Activated B cell treated with CpG ODN at 0.5 μM for 24 hours (primary cell): ENCODE measurements at places on chromosomes 3 and 15. TPM values are rescaled to one million over a fixed set of nuclear protein-coding genes. Genes with fewer than 3 reads are reported as not detected.
A peak's percentile ranks its signal among the peaks of the same experiment; 100 is the strongest.

GRCh38 chr3:72892870-72893269 is 5.0 kb downstream of the GXYLT2 start:
- no peak overlapping the region for H3K27ac ChIP-seq
- H3K4me1 ChIP-seq = peaks cover 4% of the 10 kb centered on the region
- no peak overlapping the region for H3K4me3 ChIP-seq
- H3K27me3 ChIP-seq = peaks cover 47% of the 10 kb centered on the region
- no peaks in the 10 kb centered on the region for H3K36me3 ChIP-seq

SLC49A4 gene
- 3.0 and 3.2 TPM in 2 replicates for total RNA-seq

AMIGO3 gene
- not detected in 2 replicates for total RNA-seq

GRCh38 chr3:59245300-59245858 is 195.6 kb upstream of the CFAP20DC start:
- peaks cover 22% of the 10 kb centered on the region for H3K4me1 ChIP-seq
- no peaks in the 10 kb centered on the region for H3K36me3 ChIP-seq
- no peaks in the 10 kb centered on the region for H3K27me3 ChIP-seq
- DNase-seq = no peak
- no peak overlapping the region for H3K4me3 ChIP-seq

MYL3 gene
- not detected in 2 replicates for total RNA-seq

DNA sequence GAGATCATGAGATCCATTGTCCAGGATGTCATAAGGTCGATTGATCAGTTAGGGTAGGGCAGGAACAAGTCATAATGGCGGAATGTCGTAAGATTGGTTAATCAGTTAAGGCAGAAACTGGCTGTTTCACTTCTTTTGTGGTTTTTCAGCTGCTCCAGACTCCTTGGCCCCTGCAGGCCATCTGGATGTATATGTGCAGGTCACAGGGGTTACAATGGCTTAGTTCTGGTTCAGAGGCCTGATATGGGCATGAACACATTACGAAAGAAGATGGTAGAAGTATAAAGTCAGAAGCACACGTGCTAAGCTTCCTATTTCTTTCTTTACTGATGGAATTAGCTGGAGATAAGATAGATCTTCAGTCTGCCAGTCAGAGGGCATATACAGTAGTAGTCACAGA is 315.4 kb upstream of the LRRC3B start:
- DNase-seq = no peak
- H3K4me1 ChIP-seq = no peaks in the 10 kb centered on the region
- no peaks in the 10 kb centered on the region for H3K36me3 ChIP-seq
- no peak overlapping the region for H3K4me3 ChIP-seq
- H3K27me3 ChIP-seq = no peaks in the 10 kb centered on the region

SLC6A20 gene
- not detected in 2 replicates for total RNA-seq

GRCh38 chr15:74913041-74913440 is 6.4 kb upstream of the FAM219B start:
- no peak overlapping the region for H3K4me3 ChIP-seq
- DNase-seq = no peak
- no peaks in the 10 kb centered on the region for H3K4me1 ChIP-seq
- H3K36me3 ChIP-seq = peaks cover 36% of the 10 kb centered on the region
- no peak overlapping the region for H3K27ac ChIP-seq

GRCh38 chr3:149528340-149528650 is 53.8 kb downstream of the TM4SF4 start:
- H3K36me3 ChIP-seq = no peaks in the 10 kb centered on the region
- H3K27ac ChIP-seq = no peak overlapping the region
- H3K27me3 ChIP-seq = peaks cover 3% of the 10 kb centered on the region
- DNase-seq = no peak
- H3K4me3 ChIP-seq = no peak overlapping the region

GRCh38 chr3:132822837-132823236 is 100.6 kb upstream of the NPHP3 start:
- no peaks in the 10 kb centered on the region for H3K27me3 ChIP-seq
- H3K36me3 ChIP-seq = no peaks in the 10 kb centered on the region
- no peak for DNase-seq
- no peaks in the 10 kb centered on the region for H3K4me1 ChIP-seq
- H3K4me3 ChIP-seq = no peak overlapping the region

DNA sequence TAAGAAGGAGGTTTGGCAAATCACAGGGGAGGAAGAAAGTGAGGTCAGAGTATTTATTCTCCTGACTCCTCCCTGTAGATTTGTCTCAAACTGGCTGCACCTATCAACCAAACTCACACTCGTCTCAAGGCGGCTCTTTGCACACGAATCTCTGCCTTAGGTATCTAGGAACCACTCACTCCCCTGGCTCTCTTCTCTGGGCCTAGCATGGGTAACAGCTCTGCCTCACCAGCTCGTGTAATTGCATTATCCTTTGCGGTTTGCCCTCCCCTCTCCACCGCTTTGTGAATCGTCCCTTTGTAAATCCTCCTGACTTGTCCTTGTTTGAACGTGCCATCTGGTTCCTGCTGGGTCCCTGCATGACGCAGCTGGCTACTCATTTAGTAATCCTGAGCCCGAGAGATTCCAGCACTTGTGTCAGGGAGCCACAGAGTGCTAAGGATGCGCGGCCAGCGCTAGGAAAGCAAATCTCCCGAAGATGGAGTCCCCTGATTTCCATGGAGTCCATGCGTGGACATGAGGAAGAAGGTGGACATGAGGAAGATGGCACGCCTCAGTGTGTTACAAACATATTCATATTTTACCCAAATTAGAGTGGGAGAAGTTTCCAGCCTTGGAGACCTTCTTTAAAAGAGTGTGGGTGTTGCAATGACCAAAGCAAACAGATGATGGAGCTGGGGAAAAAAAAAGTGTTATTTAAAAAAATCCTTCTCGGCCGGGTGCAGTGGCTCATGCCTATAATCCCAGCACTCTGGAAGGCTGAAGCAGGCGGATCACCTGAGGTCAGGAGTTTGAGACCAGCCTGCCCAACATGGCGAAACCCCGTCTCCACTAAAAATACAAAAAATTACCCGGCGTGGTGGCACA is 26.7 kb downstream of the NRROS start:
- H3K27me3 ChIP-seq = no peaks in the 10 kb centered on the region
- peak overlapping the region; percentile 7 for H3K27ac ChIP-seq
- H3K4me3 ChIP-seq = no peak overlapping the region
- H3K36me3 ChIP-seq = peaks cover 45% of the 10 kb centered on the region

GRAMD1C gene
- 11.4 and 12.2 TPM in 2 replicates for total RNA-seq

CFAP100 gene
- not detected in 2 replicates for total RNA-seq

CIP2A gene
- 11.3 and 13.1 TPM in 2 replicates for total RNA-seq

- no peaks in the 10 kb centered on the region for H3K4me1 ChIP-seq
- DNase-seq = no peak
- H3K36me3 ChIP-seq = no peaks in the 10 kb centered on the region
These were observed 129.1 kb upstream of the UMPS start for GRCh38 chr3:124601190-124601589.

DNA sequence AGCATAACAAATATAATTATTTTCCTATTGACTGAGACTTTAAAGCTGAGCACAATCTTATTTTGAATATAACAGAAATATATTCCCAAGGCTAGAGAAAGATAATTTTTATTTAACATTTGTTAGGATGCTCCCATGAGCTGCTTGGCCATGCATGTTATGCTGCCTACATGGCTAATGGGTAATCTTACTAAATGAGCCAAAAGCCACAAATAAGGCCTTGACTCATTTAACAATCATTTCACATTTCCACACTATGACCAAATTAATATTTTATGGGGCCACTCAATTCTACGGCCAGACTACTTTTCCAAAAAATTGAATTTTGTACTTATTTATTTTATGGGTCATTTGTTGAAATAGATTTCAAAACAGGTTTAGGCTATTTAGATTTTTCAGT is 141.7 kb downstream of the MEIS2 start:
- H3K36me3 ChIP-seq = no peaks in the 10 kb centered on the region
- no peak for DNase-seq
- H3K4me1 ChIP-seq = no peaks in the 10 kb centered on the region

- H3K36me3 ChIP-seq = no peaks in the 10 kb centered on the region
- H3K27me3 ChIP-seq = no peaks in the 10 kb centered on the region
- no peaks in the 10 kb centered on the region for H3K4me1 ChIP-seq
- no peak for DNase-seq
These were observed 253.6 kb upstream of the PEX5L start for GRCh38 chr3:180290300-180290699.

GRCh38 chr3:30523366-30523765 is 83.0 kb upstream of the TGFBR2 start:
- H3K4me3 ChIP-seq = no peak overlapping the region
- H3K27me3 ChIP-seq = no peaks in the 10 kb centered on the region
- DNase-seq = no peak
- H3K4me1 ChIP-seq = peaks cover 7% of the 10 kb centered on the region

- no peak overlapping the region for H3K4me3 ChIP-seq
- DNase-seq = no peak
- no peaks in the 10 kb centered on the region for H3K4me1 ChIP-seq
These were observed 442.8 kb downstream of the FGF12 start for GRCh38 chr3:192284443-192285072.

DUOXA2 gene
- total RNA-seq = not detected in 2 replicates

MKRN2OS gene
- not detected in 2 replicates for total RNA-seq

DNA sequence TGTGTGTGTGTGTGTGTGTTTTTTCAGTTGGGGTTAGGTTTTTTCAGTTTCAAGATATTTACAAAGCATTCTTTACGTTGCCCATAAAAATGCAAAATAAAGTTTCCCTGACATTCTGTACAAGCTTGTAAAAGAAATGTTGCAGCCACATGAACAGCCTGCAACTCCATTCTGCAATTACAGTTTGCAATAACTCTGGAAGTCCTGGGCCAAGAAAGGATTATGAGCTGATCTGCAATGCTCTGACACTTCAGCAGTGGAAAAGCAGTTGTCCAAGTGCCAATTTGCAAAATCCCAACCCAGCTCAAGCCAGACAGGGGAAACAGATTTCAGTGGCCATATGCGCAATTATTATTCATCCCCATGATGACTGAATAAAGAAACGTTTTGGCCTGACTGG is 322.1 kb downstream of the MEX3B start:
- no peak overlapping the region for H3K4me3 ChIP-seq
- H3K4me1 ChIP-seq = no peaks in the 10 kb centered on the region
- no peaks in the 10 kb centered on the region for H3K36me3 ChIP-seq
- H3K27me3 ChIP-seq = no peaks in the 10 kb centered on the region

KCTD6 gene
- total RNA-seq = 8.8 and 10.0 TPM in 2 replicates

- no peak for DNase-seq
- peaks cover 22% of the 10 kb centered on the region for H3K4me1 ChIP-seq
- no peak overlapping the region for H3K4me3 ChIP-seq
- H3K27me3 ChIP-seq = no peaks in the 10 kb centered on the region
- H3K27ac ChIP-seq = no peak overlapping the region
These were observed 15.7 kb downstream of the BHLHE40 start for GRCh38 chr3:4994823-4995499.

DNA sequence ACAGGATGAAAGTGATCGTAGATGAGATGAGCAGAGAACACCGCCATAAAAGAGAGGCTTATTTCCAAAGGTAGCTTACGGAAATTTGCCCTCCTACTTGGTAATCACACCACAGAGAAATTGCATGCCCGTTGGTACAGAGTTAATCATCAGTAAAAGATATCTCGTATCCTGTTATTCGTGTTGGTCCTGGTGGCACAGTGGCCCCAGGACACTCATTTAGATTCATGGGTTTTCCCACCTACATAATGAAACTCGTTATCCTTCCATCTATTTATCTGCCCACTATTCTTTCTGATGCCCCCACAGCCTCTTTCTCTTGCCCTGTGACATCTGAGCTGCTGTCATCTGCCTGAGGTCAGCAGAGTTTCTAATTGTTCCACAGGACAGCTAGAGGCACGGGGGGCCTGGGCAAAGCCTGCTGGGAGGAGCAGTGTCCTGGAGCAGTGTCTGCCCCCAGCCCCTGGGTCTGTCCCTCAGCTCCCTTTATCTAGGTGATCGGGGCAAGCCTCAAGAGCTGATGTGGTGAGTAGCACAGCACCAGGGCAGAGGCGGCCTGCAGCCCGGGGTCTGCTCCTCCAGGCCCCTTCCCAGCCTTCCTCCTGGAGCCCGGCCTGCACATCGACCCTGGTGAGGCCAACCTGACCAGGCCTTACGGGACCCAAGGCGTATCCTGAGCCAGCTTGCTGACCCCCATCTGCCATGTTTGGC is 42.2 kb downstream of the PXYLP1 start:
- no peaks in the 10 kb centered on the region for H3K36me3 ChIP-seq
- H3K27ac ChIP-seq = no peak overlapping the region
- H3K4me1 ChIP-seq = no peaks in the 10 kb centered on the region
- no peak overlapping the region for H3K4me3 ChIP-seq
- no peaks in the 10 kb centered on the region for H3K27me3 ChIP-seq
- DNase-seq = no peak

SGO1 gene
- 5.9 and 7.2 TPM in 2 replicates for total RNA-seq

ITIH1 gene
- 0.42 and 0.80 TPM in 2 replicates for total RNA-seq

DNA sequence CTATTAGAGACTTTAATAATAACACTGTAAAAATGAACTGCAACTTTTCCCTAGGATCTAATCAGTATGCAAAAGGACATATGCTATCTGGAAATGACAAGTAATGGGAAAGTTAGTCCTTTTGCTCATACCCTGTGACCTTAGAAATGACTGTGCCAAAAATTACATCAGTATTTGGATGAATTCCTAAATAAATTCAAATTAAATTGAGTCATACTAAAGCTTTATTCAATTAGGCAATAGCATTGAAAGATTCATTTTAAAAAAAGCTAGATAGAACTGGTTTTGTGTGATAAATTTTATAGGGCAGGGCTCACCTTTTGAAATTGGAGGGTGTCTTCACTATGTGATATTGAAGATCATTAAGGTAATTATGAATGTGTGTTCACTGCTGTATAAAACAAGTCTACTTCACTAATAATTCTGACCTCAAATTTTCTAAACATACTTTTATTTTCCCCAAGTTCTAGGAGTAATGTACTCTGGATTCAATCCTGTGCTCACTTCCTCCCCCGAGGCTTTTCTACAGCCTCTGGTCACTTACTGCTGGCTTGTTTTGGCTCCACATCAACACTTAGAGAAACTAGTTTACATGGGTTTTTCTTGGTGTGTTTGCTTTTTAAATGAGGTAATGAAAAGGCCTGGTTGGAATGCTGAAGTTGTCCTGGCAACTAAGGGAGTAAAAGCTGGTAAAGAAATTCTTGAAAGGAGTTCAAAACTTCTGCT is 44.4 kb upstream of the SPTSSB start:
- peaks cover 8% of the 10 kb centered on the region for H3K27me3 ChIP-seq
- no peak overlapping the region for H3K27ac ChIP-seq
- no peaks in the 10 kb centered on the region for H3K4me1 ChIP-seq
- no peaks in the 10 kb centered on the region for H3K36me3 ChIP-seq

- no peaks in the 10 kb centered on the region for H3K27me3 ChIP-seq
- no peaks in the 10 kb centered on the region for H3K36me3 ChIP-seq
- H3K4me1 ChIP-seq = no peaks in the 10 kb centered on the region
- DNase-seq = no peak
These were observed 1075.1 kb downstream of the AGBL1 start for GRCh38 chr15:87154761-87155160.

DNA sequence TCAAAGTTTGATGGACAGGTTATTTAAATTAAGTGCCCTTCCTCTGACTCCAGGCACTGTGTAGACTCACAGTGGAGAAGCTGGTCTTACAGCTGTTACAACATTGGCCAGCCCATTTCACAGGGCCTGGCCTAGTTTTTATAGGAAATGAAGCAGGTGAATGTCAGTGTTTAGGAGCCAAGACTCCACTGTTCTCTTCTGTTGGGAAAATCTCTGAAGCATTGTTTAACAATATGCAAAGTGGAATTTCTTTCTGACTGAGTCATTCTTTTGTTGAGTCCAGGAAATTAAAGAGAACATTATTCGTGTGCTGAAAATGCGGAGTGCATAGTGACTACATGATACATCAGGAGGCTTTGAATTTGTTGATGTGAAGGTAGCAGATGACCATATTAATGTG is 64.7 kb downstream of the ARRDC4 start:
- DNase-seq = no peak
- H3K27ac ChIP-seq = no peak overlapping the region
- peaks cover 7% of the 10 kb centered on the region for H3K27me3 ChIP-seq
- no peak overlapping the region for H3K4me3 ChIP-seq

SLC9A9 gene
- total RNA-seq = 9.0 and 9.4 TPM in 2 replicates

C3orf49 gene
- not detected in 2 replicates for total RNA-seq

LINGO1 gene
- total RNA-seq = not detected in 2 replicates
